Stimulated activated CD8-positive, alpha-beta memory T cell treated with anti-CD3 and anti-CD28 coated beads, Interleukin-4, amount 100 ng/mL, for 4 hours (primary cell): ENCODE measurements at places on chromosomes 6 and 20.

GRCh38 chr6:71309656-71310055 is 21.0 kb downstream of the OGFRL1 start:
- DNase-seq = no peak

GRCh38 chr6:84197708-84198107 is 29.7 kb downstream of the CEP162 start:
- no peak for DNase-seq

- no peak for DNase-seq
Observed at GRCh38 chr20:21539512-21539911, 25.6 kb upstream of the NKX2-2 start.

- DNase-seq = no peak
Observed at GRCh38 chr6:16849988-16850680, 88.9 kb upstream of the ATXN1 start.

DNA sequence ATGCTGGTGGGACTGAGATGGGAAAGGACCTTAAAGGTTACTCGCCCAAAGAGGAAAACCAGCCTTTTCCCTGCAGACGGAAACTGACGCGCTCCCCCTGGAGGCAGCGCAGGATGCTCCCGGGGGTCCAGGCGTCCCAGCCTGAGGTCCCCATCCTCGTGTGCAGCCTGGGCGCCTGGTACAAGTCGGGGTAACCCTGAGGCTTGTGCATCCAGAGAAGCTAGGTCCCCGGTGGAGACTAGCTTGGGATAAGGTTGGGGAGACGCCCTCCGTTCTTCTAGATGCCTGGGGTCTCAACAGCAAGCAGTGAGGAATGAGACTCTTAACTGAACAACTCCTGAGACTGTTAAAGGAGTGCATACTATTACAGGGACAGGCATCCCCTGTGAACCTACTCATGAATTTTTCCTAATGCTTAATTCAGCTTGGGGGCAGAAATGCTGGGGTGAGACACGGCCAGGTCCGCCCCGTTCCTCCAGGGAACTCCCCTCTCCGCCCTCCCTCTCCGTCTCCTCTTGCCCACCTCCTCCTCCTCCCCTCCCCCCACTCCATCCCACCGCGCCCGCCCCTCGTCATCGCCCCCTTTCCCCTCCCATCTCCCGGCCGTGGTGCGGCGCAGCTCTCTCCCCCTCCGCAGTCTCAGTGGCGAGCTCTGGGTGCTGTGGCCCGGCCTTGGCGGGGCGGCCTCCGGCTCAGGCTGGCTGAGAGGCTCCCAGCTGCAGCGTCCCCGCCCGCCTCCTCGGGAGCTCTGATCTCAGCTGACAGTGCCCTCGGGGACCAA is at the start of gene PRSS35:
TSS of gene PRSS35 (plus strand) at position 634 of the 781 bp plus-strand sequence. CDS start 10,908 bp downstream, outside the sequence.
- DNase-seq = no peak

DNA sequence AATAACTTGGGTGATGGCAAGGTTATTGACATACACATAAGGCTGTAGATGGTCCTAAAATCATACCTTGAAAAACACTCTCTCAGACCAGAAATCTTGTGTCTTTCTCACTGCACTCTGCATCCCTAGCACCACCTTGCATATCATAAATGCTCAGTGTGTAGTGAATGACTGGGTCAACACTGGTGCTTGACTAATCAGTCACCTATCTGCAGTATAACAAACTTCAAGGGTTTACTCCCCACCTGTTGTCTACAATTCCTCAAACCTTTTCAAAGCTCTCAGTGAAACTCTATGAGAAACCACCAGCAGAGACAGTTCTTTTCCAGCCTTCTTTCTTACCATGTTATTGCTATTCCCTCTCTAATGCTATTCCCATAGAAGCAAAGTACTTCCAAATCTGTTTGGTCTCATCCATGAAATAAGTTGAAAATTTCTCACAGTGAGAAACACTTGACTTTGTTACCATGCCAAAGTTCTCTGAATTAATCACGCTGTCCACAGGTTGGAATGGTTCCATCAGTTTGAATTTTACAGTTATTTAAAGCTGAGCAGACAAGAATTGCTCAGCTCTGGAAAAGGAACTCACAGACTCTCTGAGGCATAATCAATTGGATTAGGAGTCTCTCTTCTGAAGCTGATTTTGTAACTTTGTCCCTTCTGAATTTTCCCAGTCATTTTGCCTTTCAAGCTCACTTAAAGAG is 104.8 kb upstream of the EYA4 start:
- no peak for DNase-seq

- no peak for DNase-seq
Observed at GRCh38 chr20:54688476-54688875, 213.1 kb downstream of the DOK5 start.

DNA sequence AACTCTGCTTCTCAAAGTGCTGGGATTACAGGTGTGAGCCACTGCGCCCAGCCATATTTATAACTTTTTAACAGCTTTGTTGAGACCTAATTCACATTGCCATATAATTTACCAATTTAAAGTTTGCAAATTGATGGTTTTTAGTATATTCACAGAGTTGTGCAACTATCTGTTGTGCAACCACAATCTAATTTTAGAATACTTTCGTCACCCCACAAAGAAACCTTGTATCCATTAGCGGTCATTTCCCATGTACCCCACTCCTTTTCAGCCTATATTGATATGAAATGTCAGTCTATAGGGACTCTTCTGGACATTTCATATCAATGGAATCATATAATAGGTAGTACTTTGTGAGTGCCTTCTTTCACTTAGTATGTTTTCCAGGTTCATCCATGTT is 55.8 kb downstream of the FOXO3 start:
- no peak for DNase-seq

DNA sequence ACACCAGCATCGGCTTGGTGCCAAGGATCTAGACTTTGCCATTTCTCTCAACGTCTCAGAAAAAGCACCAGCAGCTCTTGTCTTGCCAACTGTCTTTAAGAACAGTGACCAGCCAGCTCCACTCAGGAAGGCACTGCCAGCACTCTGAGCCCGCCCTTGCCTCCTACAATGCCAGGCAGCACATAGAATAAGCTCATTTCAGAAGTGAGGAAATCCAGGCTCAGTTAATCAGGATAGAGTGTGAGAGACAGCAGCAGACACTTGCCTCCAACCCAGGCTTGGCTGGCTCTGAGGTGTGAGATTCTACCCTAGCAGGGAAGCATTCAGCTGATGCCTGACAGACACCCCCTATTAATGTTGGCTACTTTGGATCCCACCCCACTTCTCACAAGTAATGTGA is 4.3 kb upstream of the SYNDIG1 start:
- DNase-seq = no peak

DNA sequence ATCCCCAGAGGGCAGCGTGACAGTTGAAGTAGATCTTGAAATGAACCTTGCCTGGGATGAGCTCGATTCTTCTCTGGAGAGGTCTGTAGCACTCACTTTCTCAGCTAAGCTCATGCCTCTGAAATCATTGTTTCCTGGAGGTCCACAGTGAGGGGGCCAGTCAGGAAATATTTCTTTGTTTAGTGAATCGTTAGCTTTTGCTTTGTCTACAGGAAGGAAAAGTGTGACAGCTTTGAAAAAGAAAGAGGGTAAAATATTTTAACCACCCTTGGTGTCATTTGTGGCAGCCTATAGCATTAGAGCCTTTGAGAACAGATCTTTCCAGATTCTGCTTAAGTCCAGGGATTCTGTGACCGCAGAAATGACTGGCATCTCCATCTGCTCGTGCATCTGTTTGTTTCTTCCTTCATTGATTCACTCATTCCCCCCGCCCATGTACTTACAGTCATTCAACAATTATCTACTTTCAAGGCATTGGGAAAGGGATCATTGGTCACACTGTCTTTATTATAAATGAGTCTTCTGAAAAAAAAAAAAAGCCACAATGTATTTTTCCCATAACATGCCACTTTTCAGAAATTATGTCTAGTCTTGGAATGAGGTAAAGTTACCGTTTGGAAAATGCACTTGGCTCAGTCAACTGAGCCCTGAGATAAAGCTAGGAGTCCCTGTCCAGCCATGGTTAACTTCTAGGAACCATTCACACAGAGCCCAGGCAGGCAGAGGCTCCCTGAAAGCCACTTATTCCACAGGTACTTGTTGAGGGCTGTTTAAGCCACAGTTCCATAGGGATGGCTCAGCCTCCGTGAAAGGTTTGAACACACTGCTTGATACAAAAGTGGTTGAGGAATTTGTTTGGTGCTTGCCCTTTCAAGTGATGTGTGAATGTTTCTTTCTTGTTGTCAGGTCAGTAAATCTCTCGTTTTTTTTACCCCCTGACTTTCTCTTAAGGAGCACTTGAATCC is 86.0 kb downstream of the TIAM2 start:
- DNase-seq = no peak

- no peak for DNase-seq
Observed at GRCh38 chr6:166167801-166168615, at the start of gene TBXT. TSS of gene TBXT (minus strand) at chr6:166167851. CDS start at chr6:166167591, 260 bp downstream.

DNA sequence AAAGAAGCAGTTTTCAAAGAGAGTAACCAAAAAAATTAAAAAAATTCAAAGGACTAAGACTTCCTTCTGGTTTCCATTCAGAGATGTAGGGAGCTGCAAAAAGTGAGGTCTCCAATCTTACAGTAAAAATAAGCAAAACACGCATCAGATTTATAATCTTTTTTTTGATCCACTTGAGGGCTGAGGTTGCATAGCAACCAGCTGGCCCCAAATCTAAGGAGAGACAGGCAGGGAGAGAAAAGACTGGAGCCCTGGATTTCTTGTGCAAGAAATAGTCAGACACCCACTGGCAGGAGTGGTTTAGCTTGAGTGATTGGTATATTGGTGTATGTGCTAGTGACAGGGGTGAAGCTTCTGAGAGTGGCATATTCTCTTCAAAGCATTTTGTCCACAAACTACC is 135.9 kb upstream of the FUT9 start:
- no peak for DNase-seq

GRCh38 chr20:419556-420165 is 11.6 kb downstream of the RBCK1 start:
- DNase-seq = no peak

GRCh38 chr6:32057966-32058365 is 19.8 kb downstream of the CYP21A2 start:
- DNase-seq = no peak

- DNase-seq = no peak
Observed at GRCh38 chr6:45921691-45922281, 93.9 kb downstream of the CLIC5 start.

DNA sequence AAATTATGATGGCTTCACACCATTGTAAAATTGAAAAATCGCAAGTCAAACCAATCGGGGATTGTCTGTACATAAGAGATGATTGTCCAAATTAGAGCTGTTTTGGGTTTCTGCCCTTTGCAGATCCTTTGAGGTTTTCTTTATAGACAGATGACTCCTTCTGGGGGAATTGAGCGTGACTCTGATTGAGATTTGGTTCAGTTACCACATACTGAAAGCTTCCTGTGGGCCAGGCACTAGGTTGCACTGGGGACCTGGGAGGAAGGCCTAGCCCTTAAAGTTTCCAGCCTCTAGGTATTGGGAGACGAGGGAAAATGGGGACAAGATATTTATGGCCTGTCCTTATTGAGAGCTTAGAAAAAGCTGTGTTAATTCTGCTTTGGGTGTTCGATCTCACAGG is 9.2 kb downstream of the VAPB start:
- DNase-seq = no peak

DNA sequence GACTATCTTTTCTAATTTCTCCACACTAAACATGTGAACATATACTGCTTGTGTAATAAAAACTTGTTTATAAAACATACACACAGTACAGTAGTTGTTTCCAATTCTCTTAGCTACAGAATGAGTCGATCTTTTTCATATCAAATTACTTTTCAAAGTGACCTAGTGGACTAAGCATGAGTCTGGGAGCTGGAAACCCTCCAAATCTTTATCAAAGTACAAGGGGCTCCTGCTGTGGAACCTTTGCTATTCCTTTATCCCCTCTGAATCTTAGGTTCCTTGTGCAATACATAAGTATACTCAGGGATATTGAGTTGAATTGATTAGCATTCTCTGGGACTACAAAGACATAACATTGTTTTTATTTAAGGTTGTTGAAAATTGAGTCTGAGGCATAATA is 48.7 kb upstream of the TAB2 start:
- DNase-seq = no peak

DNA sequence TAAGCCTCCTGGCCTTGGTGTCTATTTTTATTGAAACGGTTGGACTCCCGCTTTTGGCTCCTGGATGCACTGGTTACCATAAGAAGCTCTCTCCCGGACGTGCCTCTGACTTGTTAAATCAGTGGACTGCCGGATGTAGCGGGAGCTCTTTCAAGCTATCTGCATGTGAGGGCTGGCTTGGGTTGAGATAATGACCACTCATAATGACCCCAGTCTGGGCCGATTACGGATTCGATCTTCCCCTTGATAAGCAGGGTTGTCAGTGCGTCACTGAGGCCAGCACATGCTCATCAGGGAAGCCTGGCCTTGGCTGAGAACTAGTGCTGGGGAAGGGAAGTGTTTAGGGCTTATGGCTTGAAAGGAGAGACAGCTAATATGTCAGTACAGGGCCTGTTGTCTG is 528.1 kb downstream of the CDH26 start:
- DNase-seq = no peak

DNA sequence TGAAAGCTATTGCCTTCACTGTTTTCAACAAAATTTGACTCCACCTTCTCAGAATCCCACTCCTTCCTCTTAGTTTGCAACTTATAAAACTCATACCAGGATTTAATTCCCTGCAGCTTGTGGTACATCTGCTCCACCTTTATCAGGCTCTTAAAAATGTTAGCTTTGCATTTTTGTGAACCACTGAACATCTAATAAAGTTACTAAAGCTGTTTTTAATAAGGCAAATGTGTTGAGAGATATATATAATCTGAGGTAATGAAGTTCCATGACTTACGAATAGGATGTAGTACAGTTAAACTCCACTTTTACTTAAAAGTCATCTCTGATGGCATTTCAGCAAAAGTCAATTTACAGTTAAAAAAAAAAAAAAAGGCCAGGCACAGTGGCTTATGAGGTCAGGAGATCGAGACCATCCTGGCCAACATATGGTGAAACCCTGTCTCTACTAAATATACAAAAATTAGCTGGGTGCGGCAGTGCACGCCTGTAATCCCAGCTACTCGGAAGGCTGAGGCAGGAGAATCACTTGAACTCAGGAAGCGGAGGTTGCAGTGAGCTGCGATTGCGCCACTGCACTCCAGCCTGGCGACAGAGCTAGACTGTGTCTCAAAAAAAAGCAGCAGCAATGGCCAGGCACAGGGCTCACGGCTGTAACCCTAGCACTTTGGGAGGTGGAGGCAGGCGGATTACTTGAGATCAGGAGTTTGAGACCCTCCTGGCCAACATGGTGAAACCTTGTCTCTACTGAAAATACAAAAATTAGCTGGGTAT is 106.2 kb downstream of the KIF13A start:
- no peak for DNase-seq
